ENCODE measurements at places on chromosomes 13 and 19. TPM values are rescaled to one million over a fixed set of nuclear protein-coding genes. Genes with fewer than 3 reads are reported as not detected.

- DNase-seq = peak; percentile 69
These were observed 20.2 kb downstream of the TMEM150B start for GRCh38 chr19:55304980-55305379.

Gene C19orf33
- 1.2 TPM for total RNA-seq

Gene CYP2F1
- total RNA-seq = 0.63 TPM

GRCh38 chr13:19967621-19968020 is 9.1 kb downstream of the ZMYM2 start:
- DNase-seq = no peak

- no peak for DNase-seq
These were observed 84.8 kb downstream of the ZMYM2 start for GRCh38 chr13:20043207-20043925.

Gene CRX
- 0.13 TPM for total RNA-seq

DNA sequence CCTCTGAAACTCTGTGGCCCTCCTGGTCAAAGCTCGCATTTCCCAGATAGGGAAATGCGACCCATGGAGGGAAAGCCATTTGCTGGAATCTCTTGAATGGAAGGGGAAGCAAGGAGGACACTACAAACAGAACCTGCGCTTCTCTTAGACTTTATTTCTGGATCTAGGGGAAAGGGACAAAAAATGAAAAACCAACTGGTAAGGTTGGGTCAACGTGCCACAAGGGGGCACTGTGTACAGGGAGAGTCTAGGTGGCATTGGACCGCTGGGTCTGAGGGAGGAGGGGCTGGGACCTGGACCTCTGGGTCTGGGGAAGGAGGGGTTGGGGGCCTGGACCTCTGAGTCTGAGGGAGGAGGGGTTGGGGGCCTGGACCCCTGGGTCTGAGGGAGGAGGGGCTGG is 5.0 kb downstream of the KLK4 start:
- DNase-seq = peak; percentile 77

GRCh38 chr19:8269724-8270123 is 38.4 kb downstream of the CD320 start:
- DNase-seq = no peak

GRCh38 chr13:109651854-109652253 is 134.5 kb downstream of the IRS2 start:
- no peak for DNase-seq

- no peak for DNase-seq
These were observed 10.9 kb downstream of the NCR1 start for GRCh38 chr19:54916822-54917221.

DNA sequence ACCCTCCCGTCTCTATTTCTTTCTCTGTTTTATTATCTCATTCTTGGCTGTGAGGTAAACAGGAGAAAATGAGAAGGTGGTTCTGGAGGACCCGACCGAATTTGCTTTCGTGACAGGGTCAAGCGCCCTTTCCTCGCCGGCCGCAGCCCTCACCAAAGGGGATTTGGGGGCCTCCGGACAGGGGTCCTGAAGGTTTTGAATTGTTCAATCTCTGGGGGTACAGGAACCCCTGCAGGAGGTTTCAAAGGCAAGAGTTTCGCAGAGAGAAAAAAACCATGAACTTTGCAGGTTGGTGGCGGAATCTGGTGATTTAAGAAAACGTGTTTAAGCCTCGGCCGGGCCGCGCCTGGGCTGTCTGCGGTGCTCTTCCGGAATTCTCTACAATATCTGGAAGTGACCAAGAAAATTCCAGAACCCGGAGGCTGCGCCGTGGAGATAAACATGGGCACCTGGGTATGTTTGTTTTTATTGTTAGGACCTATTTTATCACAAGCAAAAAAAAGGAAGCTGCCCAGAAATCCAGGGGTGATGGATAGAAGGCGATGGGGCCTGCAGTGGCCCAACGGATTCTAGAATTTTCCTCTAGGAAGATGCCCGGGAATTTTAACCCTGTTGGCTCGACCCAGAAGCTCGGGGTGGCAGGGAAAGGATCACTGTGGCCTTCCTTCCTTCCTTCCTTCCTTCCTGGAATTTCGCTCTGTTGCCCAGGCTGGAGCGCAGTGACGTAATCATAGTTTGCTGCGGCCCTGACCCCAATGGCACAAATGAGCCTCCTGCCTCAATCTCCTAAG is 14.2 kb upstream of the PTBP1 start:
- DNase-seq = no peak

DNA sequence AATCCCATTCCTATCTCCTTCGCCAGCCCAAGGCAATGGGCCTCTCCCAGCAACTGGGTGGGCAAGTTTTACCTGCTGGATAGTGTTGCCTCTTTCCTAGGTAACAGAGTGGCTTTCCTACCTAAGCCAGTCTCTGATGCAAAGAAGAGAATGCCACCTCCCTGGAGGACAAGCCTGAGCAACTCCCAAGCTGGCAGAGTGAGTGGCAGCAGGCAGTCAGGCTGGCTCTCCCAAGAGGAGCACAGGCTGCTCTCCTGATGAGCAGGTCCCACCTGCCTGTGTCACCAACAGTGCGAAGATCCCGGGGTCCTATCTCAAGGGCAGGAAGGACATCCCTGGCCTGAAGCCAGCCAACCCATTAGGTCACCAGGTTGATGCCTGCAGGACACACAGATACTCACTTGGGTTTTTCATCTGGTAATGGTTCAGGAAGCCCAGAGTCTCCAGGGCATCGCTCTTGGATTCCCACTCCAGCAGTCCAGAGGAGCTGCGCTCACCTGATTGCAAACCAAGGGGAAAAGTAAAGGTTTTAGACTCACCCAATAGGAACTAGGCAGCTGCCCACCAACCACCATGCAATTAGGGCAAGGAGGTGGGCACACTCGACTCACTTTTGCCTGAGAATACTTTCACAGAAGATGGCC is 5.5 kb upstream of the ECH1 start:
- DNase-seq = no peak

- no peak for DNase-seq
These were observed 632 bp downstream of the MARK4 start for GRCh38 chr19:45251452-45252354.

Gene FZR1
- total RNA-seq = 46.0 TPM

Gene FBXO27
- total RNA-seq = 14.5 TPM

DNA sequence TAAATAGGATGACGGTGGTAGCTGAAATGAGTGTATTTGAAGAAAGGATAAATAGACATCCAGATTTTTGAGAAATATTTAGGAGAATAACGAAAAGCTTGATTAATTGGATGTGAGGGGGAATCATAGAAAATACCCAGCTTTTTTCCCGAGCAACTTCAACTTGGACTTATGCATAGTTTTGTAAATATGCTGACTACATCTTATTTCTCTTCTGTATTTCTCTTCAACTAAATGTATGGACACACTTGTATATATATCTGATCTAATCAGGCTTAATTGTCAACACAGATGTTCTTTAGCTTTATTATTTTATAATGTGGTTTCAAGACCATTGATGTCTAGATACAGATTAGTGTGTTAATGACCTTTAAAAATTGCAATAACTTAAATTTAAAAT is 685.0 kb downstream of the SLITRK1 start:
- DNase-seq = no peak

DNA sequence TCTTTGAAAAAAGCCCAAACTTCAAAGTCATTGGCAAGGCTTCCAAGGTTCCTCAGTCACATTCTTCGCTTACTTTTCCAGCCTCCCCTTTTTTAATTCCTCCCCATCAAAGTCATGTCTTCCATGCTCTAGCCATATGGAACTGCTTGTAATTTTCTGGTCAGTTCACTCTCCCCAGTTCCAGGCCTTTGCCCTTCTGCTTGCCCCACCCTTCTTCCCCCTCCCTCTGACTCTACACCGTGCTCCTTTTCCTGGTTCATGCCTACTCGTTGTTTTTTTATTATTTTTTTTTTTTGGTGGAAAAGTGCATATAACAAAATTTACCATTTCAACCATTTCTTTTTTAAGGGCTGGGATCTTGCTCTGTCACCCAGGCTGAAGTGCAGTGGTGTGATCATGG is 102.3 kb downstream of the UBL3 start:
- DNase-seq = no peak

Gene ZNF878
- total RNA-seq = 5.6 TPM

GRCh38 chr13:80161896-80162295 is 179.0 kb downstream of the SPRY2 start:
- DNase-seq = no peak

Gene LRRC4B
- 3.8 TPM for total RNA-seq

- peak; percentile 89 for DNase-seq
These were observed 28.3 kb downstream of the IL12RB1 start for GRCh38 chr19:18058208-18059009.

Gene B3GNT3
- 0.96 TPM for total RNA-seq

DNA sequence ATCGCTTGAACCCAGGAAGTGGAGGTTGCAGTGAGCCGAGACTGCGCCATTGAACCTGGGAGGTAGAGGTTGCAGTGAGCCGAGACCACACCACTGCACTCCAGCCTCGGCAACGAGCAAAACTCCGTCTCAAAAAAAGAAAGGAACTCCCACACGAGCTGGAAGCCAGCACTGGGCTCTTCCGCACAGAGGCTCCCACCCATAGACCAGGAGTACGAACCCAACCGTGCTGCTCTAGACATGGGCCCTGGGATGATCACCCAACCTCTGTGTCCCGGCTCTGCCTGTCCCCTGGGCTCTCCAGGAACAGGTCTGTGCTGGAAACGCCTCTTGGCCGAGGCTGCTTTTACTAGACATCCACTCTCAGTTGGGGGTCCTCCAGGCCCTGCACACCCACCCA is 12.0 kb downstream of the DOT1L start:
- no peak for DNase-seq

DNA sequence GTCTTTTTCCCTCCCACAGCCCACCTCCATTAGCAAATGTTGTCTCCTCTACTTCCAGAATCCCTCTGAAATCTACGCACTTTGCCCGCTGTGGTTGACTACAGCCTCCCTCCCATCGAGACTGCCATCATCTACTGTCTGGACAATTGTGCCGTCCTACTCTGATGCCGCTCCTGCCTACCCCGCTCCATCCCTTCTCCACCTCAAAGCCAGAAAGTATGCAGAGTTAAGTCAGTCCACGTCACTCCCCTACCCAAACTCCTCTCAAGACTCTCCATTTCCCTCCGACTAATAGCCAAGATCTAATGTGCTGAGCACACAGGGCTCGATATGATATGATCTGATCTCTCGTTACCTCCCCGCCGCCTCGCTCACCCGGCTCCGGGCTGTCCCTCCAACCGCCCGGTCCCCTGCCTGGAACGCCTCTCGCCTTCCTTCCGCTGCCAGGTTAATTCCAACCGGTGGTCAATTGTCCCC is 556 bp downstream of the CACTIN start:
- no peak for DNase-seq

DNA sequence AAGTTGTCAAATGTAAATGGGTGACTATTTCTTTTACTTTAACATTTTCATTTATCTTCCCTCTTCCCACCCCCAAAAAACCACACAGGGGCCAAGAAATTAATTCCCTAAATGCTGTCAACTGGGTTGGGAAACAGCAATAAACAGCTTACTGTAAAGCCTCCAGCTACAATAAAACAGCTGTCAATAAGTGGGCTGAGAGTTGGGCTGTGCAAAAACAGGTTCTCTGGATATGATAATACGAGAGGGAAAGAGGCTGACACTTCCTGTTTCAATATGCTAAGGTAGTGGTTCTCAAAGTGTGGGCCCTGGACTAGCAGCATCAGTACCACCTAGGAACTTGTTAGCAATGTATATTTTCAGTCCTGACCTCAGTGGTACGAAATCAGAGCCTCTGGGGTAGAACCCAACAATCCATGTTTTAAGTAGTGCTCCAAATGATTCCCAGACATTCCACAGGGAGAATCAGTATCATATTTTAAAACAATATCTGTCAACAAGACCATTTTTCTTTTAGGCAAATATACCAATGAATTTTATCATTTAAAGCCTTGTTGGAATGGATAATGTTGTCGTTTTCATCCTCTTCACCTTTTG is 8.4 kb downstream of the PCDH9 start:
- DNase-seq = no peak

Gene RTBDN
- 6.4 TPM for total RNA-seq

Gene VSTM1
- total RNA-seq = 0.48 TPM

DNA sequence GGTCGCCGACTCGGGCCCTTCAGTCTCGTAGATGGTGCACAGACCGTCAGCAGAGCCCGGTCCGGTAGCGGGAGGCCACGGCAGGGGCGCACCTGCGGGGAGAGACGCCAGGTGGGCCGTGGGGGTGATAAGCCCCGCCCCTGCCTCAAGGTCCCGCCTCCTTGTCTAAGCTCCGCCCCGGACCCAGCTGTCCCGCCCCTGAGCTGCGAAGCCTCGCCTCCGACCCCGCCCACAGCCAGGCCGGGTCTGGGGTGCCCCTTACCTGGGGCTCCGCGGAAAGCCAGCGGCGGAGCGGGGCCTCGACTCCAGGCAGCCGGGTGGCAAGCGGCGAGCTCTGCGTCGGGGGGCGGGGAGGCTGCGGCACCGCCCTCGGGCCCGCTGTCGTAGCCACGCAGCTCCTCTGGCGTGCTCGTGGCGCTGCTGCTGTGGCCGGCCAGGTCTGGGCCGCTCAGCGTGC is 4.7 kb downstream of the PRR36 start:
- peak; percentile 81 for DNase-seq

- DNase-seq = no peak
These were observed 39.8 kb upstream of the LATS2 start for GRCh38 chr13:21100994-21101757.

GRCh38 chr19:5114727-5115126 is 145.8 kb downstream of the KDM4B start:
- DNase-seq = no peak

Gene POLR2E
- total RNA-seq = 272 TPM

DNA sequence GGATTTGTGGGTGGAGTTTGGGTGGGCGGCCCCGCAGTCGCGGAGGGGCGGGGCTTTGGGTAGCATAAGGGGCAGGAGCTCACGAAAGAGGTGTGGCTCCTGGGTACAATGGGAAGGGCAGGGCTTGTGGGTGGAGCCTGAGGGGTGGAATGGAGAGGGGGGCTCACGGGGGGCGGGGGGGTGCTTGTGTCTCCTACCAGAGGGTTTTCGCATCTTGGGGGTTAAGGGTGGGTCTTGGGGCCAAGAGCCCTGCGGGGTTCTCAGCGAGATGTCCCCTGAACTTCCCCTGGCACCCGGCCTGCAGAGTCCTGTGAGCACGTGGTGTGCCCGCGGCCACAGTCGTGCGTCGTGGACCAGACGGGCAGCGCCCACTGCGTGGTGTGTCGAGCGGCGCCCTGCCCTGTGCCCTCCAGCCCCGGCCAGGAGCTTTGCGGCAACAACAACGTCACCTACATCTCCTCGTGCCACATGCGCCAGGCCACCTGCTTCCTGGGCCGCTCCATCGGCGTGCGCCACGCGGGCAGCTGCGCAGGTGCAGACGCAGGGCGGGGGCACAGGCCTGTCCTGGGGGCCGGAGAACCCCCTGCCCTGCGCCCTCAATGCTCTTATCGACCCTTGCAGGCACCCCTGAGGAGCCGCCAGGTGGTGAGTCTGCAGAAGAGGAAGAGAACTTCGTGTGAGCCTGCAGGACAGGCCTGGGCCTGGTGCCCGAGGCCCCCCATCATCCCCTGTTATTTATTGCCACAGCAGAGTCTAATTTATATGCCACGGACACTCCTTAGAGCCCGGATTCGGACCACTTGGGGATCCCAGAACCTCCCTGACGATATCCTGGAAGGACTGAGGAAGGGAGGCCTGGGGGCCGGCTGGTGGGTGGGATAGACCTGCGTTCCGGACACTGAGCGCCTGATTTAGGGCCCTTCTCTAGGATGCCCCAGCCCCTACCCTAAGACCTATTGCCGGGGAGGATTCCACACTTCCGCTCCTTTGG is 5.1 kb downstream of the FSTL3 start:
- DNase-seq = no peak
